Common myeloid progenitor, CD34-positive (primary cell): ENCODE measurements at places on chromosomes 3 and 15.

DNA sequence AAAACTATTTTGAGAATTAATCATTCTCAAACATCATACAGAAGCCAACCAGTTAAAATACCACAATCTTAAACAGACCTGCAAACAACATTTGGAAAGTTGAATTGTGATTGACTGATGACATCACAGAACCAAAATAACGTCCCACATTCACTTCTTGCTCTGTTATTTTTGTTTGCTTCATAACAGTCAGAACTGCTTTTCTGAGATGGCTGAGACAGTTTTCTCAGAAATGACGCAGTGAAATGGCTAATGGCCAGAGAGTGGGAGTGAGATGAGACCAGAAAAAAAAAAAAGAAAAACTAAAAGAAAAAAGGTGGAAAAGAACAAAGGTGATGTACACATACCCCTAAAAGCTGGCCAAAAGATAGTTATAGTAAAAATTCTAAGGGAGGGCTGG is 1061.2 kb downstream of the FHIT start:
- DNase-seq, result no peak

DNA sequence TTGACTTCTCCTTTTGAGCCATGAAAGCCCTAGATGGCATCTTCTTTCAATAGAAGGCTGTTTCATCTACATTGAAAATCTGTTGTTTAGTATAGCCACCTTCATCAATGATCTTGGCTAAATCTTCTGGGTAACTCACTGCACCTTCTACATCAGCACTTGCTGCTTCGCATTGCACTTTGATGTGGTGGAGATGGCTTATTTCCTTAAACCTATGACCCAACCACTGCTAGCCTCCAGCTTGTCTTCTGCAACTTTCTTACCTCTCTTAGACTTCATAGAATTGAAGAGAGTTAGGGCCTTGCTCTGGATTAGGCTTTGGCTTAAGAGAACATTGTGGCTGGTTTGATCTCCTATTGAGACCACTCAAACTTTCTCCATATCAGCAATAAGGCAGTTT is 189.8 kb downstream of the PLCL2 start:
- no peak for DNase-seq

- no peak for DNase-seq
Observed at GRCh38 chr15:32852771-32853170, 135.0 kb downstream of the GREM1 start.

GRCh38 chr3:160931474-160931873 is 173.7 kb downstream of the B3GALNT1 start:
- no peak for DNase-seq

GRCh38 chr3:157079676-157080369 is 80.1 kb downstream of the CCNL1 start:
- no peak for DNase-seq

DNA sequence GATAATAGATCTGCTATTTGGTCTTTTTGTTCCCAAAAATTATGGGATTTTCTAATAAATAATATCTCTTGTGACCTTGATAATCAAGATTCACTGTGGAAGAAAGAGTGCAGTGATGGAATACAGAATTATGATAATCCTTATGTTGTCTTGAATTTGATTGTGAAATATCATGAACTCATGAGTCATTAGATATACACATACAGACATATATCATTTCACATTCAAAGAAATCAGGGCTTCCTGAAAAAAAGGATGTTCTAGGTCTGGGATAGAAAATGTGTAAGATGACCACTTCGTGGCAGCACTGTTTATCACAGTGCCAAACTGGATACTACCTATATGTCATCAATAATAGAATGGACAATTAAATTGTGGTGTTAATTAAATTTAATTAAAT is 97.7 kb downstream of the DPH6 start:
- DNase-seq, result no peak

DNA sequence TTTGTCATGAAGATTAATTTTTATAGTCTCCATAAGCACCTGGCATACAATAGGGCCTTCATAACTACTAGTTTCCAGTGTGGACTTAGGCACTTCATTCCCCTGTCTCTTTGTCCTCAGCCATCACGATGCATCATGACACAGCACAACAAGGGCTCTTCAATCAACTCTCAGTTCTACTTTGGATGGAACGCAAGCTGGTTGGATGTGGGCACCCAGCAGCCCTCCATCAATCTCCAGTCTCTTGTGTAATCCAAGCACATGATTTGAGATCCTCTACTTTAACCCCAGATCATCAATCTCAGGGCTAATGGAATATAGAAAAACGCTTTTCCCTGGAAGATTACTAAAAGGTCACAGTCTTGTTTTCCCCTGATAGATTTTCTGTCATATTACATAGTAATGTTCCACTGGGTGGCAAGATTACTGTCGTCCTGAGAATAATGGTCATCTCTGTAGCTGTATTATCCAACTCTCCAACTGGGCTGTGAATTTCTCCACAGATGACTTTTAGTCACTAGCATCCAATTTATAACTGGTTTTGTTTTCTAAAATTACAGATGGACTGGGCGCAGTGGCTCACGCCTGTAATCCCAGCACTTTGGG is 22.9 kb upstream of the CHRNA7 start:
- DNase-seq, result no peak
